ENCODE measurements at places on chromosomes 12 and 14.

- DNase-seq = no peak
Observed at GRCh38 chr12:41485203-41485602, 297.1 kb downstream of the PDZRN4 start.

DNA sequence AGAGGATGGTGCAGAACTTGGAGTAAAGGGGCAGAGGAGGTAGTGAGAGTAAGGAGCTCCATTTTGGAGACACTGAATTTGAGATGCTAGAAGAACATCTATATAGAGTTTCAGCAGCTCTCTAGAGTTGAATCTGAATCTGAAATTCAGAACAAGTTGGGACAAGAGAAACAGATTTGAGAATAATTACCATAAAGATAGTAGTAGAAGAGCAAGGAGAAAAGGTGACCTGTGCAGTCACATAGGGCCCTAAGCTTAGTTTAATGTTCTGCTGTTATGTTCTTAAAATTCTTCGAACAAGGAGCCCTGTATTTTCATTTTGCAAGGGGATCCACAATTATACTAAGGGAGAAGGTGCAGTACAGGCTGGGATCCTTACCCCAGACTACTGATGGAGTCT, 7.4 kb downstream of the REM2 start:
- DNase-seq = no peak

DNA sequence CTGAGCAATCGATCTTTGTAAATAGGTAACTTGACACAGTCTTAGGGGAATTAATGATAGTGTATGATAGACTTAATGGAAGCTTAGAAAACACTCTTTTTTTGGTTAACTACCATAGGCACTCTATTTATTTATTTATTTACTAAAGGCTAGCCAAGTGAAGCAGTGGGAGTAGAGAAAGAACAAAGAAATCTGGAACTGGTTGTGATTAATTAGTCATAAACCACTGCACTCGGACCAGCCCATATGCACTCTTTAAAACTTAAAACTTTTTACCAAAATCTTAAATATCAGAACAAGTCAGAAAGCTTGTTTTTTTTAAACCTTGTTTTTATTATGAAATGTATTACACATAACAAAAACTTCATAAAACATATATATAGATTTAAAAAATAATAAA, 49.5 kb upstream of the SRP54 start:
- no peak for DNase-seq

DNA sequence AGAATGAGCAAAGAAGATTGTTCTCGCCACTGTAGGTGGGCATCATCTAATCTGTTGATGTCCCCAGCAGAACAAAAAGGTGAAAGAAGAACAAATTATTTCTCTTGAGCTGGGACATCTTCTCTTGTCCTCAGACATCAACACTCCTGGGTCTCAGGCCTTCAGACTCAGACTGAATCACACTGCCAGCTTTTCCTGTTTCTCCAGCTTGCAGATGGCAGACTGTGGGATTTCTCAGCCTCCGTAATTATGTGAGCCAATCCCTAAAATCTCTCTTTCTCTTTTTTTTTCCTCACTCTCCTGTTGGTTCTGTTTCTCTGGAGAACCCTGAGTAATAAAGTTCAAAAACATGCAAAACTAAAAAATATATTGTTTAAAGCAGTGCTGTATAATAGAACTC, 3.7 kb upstream of the TMPRSS12 start:
- DNase-seq = no peak

DNA sequence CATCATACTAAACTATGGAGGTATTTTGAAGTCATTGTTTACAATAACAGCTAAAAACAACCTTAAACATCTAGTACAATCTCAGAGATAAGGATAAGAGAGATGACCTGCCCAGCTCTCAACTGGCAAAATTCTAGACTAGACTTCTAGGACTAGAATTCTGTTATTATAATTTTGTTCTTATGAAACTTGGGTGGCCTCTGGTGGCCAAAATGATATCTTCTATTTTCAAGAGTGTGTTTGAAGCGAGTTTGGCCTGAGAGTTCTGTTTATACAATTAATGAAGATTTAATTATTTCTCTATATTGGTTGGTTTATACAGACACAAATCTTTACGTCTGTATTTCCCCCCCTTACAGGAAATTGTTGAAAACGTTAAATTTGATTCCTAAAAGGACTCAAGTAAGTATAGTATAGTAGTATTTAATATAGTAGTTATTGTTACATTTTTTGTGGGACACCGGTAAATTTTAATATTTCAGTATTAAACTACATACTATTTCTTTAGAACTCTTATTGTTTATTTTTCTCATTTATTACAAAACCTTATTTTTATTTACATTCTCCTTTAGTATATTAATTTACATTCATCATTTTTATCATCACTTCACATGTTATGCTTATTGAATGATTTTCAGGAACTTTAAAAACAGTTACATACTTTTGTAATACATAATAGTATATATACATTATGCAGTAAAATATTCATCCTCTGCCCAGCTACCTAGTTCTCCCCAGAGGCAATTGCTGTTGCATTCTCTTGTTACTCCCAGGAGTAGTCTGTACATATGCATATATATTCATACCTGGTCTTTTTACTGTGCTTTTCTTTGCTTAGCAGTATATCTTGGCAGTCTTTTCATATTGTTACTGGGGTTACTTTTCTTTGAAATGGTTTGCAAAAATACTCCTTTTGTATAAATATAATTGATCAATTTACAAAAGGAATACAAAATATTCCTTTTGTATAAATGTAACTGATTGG, 6.6 kb downstream of the PPHLN1 start:
- DNase-seq = peak; percentile 15
